Natural killer cell treated with Interleukin-12 subunit alpha and Interleukin-12 subunit beta and Interleukin-15 and Interleukin-18, amount 100 ng/mL, for 72 hours (primary cell): ENCODE measurements at places on chromosomes 2 and 18. TPM values are rescaled to one million over a fixed set of nuclear protein-coding genes. Genes with fewer than 3 reads are reported as not detected.

TBR1 gene
- 0.05 TPM for total RNA-seq

MPP4 gene
- not detected for total RNA-seq

LRATD1 gene
- total RNA-seq, result not detected

TCF23 gene
- not detected for total RNA-seq

HTR2B gene
- total RNA-seq, result not detected

BABAM2 gene
- 53.8 TPM for total RNA-seq

GPR55 gene
- 0.26 TPM for total RNA-seq

TCF7L1 gene
- total RNA-seq, result 0.14 TPM

OBSL1 gene
- total RNA-seq, result not detected

ARID5A gene
- total RNA-seq, result 81.4 TPM

POTEJ gene
- not detected for total RNA-seq

GRCh38 chr2:190069936-190070696 lies 7.6 kb upstream of the MSTN start:
- H3K4me3 ChIP-seq, result no peak overlapping the region
- no peak for DNase-seq
- no peaks in the 10 kb centered on the region for H3K4me1 ChIP-seq

GRCh38 chr2:149082735-149083134 lies 44.2 kb downstream of the LYPD6B start:
- H3K36me3 ChIP-seq, result no peaks in the 10 kb centered on the region
- DNase-seq, result no peak
- no peak overlapping the region for H3K4me3 ChIP-seq
- H3K4me1 ChIP-seq, result no peaks in the 10 kb centered on the region

DNA sequence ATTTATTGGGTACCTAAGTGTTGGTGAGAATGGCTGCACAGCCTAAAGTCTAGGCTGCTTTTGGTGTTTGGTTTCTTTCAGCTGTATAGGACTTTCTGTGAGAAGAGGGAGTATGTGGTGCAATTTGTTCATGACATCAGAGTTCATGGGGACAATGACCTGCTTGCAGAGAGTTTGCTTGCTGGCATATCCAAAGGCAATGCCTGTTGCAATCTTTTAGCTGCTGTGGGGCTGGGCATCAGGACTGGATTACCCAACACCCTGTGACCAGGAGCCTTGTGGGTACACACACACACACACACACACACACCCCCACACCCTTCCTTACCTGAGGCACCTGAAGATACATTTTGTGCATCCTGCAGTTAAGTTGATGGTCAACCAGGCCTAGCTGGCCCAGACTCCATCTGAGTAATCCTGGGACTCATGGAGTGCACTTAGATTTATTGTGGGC lies 68.4 kb downstream of the LIPG start:
- no peak overlapping the region for H3K27ac ChIP-seq
- DNase-seq, result no peak
- H3K36me3 ChIP-seq, result no peaks in the 10 kb centered on the region

- H3K36me3 ChIP-seq, result no peaks in the 10 kb centered on the region
- H3K27ac ChIP-seq, result no peak overlapping the region
- peaks cover 13% of the 10 kb centered on the region for H3K27me3 ChIP-seq
- no peak overlapping the region for H3K4me3 ChIP-seq
- no peaks in the 10 kb centered on the region for H3K4me1 ChIP-seq
Observed at GRCh38 chr2:96082211-96083063, 33.9 kb downstream of the ADRA2B start.

DNA sequence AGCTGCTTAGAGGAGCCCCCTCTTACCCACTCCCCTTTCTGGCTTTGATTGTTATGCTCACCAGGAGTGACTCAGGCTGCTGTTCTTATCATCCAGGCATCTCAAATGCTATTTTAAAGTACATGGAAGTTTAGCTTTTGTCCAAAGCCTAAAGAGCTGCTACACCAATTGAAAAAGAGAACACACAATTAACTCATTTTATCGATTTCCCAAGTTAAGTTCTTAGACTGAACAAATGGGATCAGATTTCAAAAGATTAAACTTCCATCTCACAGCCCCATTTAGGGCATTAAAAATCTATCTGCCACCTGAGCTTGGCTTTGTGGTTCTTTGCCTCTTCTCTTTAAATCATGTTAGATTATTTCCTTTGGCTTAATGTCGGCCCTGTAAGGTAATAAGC lies 81.2 kb downstream of the MYO5B start:
- H3K27ac ChIP-seq, result no peak overlapping the region
- no peaks in the 10 kb centered on the region for H3K36me3 ChIP-seq
- no peak overlapping the region for H3K4me3 ChIP-seq
- no peaks in the 10 kb centered on the region for H3K4me1 ChIP-seq
- peaks cover 28% of the 10 kb centered on the region for H3K27me3 ChIP-seq
- DNase-seq, result no peak

DNA sequence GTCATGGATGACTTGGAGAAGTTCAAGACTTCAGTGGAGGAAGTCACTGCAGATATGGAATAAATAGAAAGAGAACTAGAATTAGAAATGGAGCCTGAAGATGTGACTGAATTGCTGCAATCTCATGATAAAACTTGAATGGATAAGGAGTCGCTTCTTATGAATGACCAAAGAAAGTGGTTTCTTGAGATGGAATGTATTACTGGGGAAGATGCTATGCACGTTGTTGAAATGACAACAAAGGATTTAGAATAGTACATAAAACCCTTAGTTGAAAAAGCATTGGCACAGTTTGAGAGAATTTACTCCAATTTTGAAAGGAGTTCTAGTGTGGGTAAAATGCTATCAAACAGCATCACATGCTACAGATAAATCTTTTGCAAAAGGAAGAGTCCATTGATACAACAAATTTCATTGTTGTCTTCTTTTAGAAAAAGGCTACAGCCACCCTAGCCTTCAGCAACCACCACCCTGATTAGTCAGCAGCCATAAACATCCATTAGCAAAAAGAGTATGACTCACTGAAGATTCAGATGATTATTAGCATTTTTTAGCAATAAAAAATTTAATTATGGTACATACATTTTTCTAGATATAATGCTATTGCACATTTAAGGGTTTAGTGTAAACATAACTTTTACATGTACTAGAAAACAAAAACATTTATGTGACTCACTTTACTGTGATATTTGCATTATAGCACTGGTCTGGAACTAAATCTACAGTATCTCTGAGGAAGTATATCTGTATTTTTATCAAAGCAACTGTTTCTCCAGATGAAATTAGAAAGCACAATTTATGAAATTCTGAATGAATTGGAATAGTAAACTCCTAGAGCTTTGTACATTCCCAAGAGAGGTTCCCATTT lies 110.5 kb upstream of the TACR1 start:
- no peak overlapping the region for H3K4me3 ChIP-seq
- no peak overlapping the region for H3K27ac ChIP-seq
- H3K4me1 ChIP-seq, result no peaks in the 10 kb centered on the region
- no peaks in the 10 kb centered on the region for H3K36me3 ChIP-seq
- DNase-seq, result no peak

DNA sequence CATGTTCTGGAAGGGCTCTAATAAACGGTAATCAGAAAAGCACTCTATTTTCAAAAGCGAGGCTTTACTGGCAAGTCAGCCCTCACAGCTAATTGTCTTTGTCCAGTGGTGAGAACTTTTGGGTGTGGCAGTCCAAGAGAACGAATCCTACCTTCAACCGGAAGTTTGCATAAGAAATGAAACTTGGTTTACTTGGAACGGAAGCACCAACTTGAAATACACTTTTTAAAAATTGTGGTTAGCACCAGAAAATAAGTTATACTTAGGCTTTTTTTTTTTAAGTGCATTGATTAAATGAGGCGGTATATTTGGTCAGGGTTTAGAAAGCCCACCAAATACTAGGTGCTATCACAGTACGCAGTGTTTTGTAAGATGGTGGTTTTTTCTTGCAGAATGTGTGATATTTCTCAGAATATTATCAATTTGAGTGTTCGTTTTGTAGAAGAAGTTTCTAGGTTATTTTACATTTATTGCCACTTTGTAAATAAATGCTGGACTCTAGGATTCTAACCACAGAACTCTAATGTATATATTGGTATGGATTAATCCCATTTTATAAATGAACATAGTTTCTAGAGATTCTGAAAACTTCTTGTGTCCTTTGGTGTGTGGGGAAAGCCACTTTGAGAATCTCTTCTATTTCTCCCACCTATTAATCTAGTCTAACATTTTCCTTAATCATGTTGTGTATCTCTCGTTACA lies 1.2 kb downstream of the MYL12A start:
- DNase-seq, result peak; percentile 66
- peak overlapping the region; percentile 93 for H3K27ac ChIP-seq
- peak overlapping the region; percentile 88 for H3K4me3 ChIP-seq
- H3K27me3 ChIP-seq, result no peaks in the 10 kb centered on the region
- peaks cover 48% of the 10 kb centered on the region for H3K4me1 ChIP-seq
- H3K36me3 ChIP-seq, result peaks cover 29% of the 10 kb centered on the region

DNA sequence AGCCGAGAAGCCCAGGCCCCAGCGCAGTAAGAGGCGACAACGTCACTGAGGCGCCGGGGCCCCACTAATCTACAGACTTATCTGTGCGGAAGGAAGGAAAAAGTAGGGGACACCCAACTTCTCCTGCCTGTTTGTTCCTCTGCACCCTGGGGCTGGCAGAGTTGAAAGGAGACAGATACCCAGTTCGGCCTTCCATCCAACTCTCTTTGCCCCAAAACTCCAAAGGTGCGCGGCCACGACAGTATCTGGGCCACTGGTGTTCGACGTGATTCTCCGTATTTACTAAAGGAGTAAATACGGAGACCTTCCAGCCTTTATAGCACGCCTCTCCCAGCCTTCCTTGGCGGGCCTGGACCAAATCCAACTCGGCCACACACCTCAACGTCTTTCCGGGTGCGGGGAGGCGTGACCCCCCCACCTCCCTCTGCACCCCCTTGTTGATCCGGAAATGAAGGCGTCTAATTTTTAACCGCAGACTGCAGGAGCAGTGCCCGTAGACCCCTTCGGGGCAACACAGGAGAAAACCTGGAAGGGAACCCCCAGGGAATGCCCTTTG lies 1.6 kb downstream of the SMAD7 start:
- peak overlapping the region; percentile 81 for H3K27ac ChIP-seq
- peak overlapping the region; percentile 96 for H3K4me3 ChIP-seq
- peaks cover 24% of the 10 kb centered on the region for H3K36me3 ChIP-seq
- no peaks in the 10 kb centered on the region for H3K27me3 ChIP-seq
- no peak for DNase-seq
- peaks cover 39% of the 10 kb centered on the region for H3K4me1 ChIP-seq

GRCh38 chr2:127662937-127663565 lies 12.3 kb downstream of the LIMS2 start:
- H3K27me3 ChIP-seq, result peaks cover 37% of the 10 kb centered on the region
- peaks cover 2% of the 10 kb centered on the region for H3K4me1 ChIP-seq
- no peak overlapping the region for H3K4me3 ChIP-seq
- DNase-seq, result no peak
- H3K27ac ChIP-seq, result no peak overlapping the region
- no peaks in the 10 kb centered on the region for H3K36me3 ChIP-seq

GRCh38 chr2:1748741-1749488 lies 4.6 kb upstream of the PXDN start:
- H3K27ac ChIP-seq, result no peak overlapping the region
- no peak overlapping the region for H3K4me3 ChIP-seq
- peaks cover 2% of the 10 kb centered on the region for H3K4me1 ChIP-seq
- peaks cover 17% of the 10 kb centered on the region for H3K27me3 ChIP-seq

DNA sequence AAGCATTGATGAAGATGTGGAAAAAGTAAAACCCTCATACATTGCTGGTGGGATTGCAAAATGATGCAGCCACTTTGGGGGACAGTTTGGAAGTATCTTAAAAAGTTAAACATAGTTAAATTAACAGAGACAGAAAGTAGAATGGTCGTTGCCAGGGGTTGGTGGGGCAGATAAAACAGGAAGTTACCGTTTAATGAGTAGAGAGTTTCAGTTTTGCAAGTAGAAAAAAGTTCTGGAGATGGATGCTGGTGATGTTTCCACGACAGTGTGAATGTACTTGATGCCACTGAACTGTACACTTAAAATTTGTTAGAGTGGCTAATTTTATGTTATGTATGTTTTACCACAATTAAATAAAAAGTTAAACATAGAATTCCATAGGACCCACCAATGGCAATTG lies 44.5 kb upstream of the EGR4 start:
- peaks cover 8% of the 10 kb centered on the region for H3K27me3 ChIP-seq
- H3K4me3 ChIP-seq, result no peak overlapping the region
- H3K36me3 ChIP-seq, result no peaks in the 10 kb centered on the region
- peaks cover 5% of the 10 kb centered on the region for H3K4me1 ChIP-seq
- DNase-seq, result no peak

GRCh38 chr18:25621144-25621543 lies 269.2 kb upstream of the ZNF521 start:
- peaks cover 6% of the 10 kb centered on the region for H3K27me3 ChIP-seq
- H3K4me3 ChIP-seq, result no peak overlapping the region

DNA sequence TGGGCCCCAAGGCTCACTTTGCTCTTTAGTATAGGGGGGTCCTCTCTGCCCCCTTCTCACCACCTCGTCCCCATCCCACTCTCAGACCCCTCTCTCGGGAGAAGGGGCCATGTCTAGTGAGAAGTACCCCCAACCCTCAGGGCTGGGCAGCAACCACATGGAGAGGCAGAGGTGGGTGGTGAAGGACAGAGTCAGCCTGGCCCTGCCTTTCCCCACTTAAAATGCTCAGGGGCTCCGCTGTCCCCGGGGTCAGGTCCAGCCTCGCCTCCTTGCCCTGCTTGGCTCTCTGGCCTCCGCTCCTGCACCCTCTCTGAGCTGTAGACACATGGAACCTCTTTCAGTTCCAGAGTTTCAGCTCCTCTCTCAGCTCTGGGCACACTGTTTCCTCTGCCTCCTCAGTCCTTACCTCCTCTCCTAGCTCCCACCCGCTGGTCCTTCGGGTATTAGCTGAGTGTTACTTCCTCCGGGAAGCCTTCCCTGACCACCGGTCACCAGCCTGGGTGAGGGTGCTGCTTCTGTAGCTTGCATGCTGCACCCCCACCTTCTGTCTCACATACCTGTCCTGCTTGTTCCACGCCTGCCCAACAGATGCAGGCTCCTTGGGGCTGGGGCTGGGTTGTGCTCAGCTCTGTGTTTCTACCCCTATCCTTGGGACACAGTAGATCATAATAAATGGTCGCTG lies 79.5 kb upstream of the OTOF start:
- peaks cover 32% of the 10 kb centered on the region for H3K27me3 ChIP-seq
- peaks cover 3% of the 10 kb centered on the region for H3K4me1 ChIP-seq
- no peak overlapping the region for H3K4me3 ChIP-seq
- no peaks in the 10 kb centered on the region for H3K36me3 ChIP-seq
- DNase-seq, result peak; percentile 51
- no peak overlapping the region for H3K27ac ChIP-seq

- peaks cover 9% of the 10 kb centered on the region for H3K36me3 ChIP-seq
- H3K27me3 ChIP-seq, result peaks cover 18% of the 10 kb centered on the region
- DNase-seq, result no peak
Observed at GRCh38 chr2:216951171-216951570, 91.3 kb upstream of the TNP1 start.

DNA sequence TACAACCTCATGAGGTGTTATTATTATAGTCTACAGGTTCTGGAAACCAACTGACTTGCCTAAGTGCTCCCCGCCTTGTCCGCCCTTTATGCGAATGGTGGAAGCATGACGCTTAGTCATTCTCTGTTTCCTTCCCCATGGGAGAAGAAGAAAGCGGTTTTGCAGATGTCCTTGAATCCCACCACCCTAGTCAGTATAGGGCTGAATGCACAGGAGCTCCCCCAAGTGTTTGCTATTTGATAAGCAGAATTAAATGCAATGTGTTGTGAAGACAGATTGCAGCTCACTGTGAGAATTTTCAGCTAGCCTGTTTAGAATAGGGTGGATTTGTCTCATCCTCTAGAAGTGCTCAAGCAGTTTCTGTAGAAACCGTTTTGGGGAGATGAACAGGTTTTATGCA lies 652.0 kb downstream of the DCC start:
- no peaks in the 10 kb centered on the region for H3K36me3 ChIP-seq
- no peak overlapping the region for H3K4me3 ChIP-seq
- H3K27ac ChIP-seq, result no peak overlapping the region
- no peak for DNase-seq
- H3K27me3 ChIP-seq, result no peaks in the 10 kb centered on the region
- H3K4me1 ChIP-seq, result no peaks in the 10 kb centered on the region
